ENCODE measurements at places on chromosomes 7 and 10.

GRCh38 chr10:12135631-12136030, 6.2 kb downstream of the SEC61A2 start:
- no peak for DNase-seq

DNA sequence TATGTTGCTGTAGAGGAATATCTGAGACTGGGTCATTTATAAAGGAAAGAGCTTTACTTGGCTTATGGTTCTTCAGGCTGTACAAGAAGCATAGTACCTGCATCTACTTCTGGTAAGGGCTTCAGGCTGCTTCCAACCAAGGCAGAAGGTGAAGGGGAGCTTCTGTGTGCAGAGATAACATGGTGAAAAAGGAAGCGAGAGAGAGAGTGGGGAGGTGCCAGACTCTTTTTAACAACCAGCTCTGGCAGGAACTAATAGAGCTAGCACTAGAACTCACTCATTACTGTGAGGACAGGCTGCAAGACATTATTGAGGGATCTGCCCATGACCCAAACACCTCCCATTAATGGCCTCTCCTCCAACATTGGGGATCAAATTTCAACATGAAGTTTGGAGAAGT, 94.5 kb downstream of the KIF20B start:
- DNase-seq = no peak

GRCh38 chr10:75744261-75744660, 312.8 kb downstream of the LRMDA start:
- DNase-seq = no peak

DNA sequence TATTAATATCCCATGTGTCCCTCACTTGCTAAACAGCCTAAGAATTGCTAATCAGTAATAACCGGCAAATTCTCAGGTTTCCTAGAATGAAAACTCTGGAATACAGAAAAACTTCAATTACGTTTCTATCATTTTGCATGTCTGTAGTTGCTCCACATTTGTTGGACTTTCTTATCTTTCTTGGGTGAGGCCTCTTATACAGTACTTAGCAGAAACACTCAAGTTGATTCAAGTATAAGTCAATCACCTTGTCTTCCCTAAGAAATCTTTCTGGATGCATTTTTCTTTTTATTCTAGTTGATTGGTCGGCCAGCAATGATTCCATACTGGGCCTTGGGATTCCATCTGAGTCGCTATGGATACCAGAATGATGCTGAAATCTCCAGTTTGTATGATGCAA, 61.4 kb downstream of the MGAM2 start:
- DNase-seq = no peak

DNA sequence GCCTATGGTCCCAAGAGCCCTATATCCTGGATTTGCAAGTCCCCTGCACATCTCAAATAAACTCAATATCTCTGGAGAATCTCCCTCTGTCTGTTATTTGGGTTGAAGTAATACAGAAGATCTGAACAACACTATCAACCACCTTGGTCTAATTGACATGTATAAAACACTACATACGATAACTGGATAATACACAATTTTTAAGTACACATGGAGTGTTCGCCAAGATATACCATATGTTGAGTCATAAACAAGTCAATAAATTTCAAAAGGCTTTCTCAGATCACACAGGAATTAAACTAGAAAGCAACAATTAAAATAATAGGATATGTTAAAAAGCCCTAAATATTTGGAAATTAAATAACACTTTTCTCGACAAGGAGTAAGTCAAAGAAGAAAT, 5.6 kb upstream of the GARS1 start:
- DNase-seq = no peak

- no peak for DNase-seq
These were observed 8.5 kb upstream of the ATE1 start for GRCh38 chr10:121936295-121936694.

GRCh38 chr10:78359640-78360091, 326.0 kb downstream of the RPS24 start:
- no peak for DNase-seq

DNA sequence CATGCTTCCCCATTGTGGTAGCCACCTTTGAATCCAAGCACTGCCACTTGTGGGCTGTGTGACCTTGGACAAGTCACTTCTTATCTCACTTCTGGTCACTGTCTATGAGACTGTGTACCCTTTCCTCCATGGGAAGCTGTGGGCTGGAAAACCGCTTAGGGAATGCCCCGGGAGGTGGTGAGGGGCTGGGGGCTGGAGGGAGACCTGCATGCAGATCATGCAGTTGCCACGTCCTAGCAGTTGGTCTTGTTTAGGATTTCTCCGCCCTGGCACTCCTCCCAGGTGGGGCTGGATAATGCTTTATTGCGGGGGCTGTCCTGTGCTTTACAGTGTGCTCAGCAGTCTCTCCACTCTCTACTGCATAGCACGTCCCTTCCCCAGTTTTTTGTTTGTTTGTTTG, 62.9 kb upstream of the OPN4 start:
- DNase-seq = no peak
